ENCODE measurements at places on chromosomes 11 and 22. TPM values are rescaled to one million over a fixed set of nuclear protein-coding genes. Genes with fewer than 3 reads are reported as not detected.

Gene OR52H1
- 0.15 TPM for polyA plus RNA-seq

Gene LIPT2
- polyA plus RNA-seq, result 2.3 TPM

Gene CSNK1E
- polyA plus RNA-seq, result 229 TPM

Gene NAP1L4
- 92.2 TPM for polyA plus RNA-seq

Measured in keratinocyte (primary cell).